ENCODE measurements at places on chromosomes 1 and 21.

GRCh38 chr1:228440761-228441500, 24.3 kb upstream of the TRIM17 start:
- DNase-seq: no peak

- DNase-seq: no peak
Measured at GRCh38 chr1:110903853-110904500, 31.0 kb downstream of the CD53 start.

- DNase-seq: no peak
Measured at GRCh38 chr1:109610609-109611307, 8.7 kb downstream of the GNAT2 start.

DNA sequence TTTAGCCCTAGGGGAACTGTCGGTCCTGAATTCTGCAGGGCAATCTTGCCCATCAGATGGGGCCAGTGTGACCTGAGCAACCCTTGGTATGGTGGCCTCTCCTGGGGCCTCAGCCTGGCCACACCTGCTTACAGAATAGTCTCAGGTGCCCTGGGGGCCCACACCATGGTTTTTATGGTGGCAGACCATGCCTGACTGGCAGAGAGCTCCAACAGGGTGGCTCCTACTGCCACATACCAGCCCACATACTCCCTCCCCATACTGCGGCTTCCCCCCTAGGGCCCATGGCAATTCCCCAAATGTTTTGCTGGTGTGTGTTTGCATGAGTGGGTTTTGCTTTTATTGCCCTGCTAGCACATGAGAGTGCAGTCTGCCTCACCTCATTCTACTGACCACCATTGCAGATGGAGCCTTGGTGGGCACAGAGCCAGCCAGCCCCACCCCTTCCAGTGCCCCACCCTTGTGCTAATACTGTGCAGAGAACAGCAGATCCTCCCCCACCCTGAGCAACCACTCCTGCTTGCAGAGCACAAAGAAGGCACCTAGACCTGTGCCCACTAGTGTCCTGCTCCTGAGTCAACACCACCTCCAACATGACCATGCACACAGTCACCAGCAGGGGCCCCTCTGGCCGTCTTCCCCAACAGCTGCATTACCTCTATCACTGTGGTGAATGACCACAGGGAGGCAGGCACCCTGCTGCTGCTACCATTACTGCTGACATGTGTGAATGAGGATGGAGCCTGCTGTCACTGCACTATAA, 86.8 kb downstream of the GDAP2 start:
- no peak for DNase-seq

DNA sequence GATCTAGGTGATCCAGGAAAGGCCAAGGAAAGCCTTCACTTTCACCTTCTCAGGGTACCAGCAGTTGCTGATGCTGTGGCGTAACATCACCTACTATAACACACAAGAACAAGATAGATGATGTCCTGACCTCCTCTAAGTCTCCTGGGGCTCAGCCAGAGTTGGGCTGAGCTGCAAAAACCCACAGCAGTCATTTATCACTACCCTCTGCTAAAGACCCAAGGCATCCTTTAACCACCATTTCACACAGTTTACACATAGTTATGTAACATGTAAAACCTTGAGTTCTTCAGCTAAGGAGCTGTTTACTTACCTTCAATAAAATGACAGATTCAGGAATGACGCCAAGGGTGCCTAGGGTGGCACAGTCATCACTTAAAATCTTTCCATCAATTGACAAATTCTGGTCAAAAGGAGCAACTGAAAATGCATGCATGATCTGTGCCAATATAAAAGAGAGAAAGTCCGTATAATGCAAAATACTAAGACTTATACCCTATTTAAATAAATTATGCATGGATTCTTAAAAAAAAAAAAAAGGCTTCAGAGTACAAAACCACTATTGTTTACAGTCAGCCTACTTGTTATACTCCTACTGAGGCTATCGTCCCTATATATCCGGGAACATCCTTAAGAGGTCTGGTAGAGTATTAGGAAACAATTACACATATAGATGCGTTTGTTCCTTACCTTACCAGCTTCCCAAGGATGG, 20.7 kb upstream of the RAP1GAP start:
- no peak for DNase-seq

- peak; percentile 73 for DNase-seq
Measured at GRCh38 chr1:204714861-204715511, 29.4 kb upstream of the LRRN2 start.

DNA sequence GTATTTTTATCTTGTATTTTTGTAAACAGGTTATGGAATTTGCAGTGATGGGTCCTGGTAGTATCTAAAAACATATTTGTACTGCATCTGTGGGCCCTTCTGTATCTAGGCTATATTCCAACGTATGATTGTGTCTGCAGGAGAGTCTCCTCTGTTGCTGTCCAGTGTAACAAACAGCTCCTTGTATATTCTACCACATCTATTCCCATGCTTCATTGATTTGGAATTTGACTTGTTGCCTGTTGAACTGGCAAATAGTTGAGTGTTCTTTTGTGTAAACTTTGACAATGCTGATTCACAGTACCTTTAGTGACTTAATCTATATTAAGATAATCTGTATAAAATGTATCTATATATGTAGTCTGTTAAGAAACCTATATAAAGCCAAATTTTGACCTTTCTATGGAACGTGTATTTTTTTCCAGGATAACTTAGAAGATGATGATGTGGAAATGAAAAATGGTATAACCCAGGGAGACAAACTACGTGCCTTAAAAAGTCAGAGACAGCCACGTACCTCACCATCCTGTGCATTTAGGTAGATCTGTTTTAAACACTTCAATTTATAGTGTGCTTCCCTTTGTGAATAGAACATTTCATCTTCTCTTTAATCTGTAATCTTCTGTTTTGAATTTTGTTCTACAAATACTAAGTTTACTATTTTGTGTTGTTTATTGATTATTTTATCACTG, 43.4 kb upstream of the GPR88 start:
- DNase-seq: no peak

DNA sequence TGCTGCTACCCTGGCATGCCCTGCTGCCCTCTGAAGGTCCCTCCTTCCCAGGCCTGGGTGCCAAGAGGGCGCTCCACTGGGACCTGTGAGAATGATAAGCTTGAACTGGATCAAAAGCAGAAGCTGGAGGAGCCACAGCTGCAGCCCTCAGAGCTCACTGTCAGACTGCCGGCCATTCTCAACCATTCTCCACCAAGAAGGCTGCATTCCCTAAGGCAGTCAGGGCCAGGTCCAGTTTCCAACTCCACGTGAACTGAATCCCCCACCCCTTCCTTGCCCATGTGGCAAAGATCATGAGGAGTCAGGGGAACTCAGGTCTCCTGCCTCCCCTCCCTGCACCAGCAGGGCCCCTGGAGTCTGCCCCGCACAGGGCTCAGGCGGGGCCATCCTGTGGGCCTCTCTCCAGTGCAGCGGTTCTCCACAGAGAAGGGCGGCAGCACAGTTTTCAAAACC, 19.5 kb downstream of the SLC1A7 start:
- no peak for DNase-seq

DNA sequence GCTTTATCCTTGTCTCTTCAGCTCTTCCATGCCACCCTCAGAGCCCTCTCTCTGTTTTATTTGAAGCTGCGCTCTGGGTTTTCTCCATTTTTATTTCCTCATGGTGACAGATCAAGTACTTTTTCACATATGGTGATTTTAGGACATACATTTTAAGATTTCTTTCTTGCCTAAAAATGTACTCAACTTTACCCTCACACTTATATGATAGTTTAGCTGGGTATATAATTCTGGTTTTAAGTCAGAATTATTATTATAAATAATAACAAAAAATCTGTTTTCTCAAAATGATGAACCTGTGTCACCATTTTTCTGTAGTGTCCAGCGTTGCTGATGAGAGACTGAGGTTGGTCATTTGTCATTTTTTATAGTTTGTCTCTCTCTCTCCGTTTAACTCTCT, 754 bp upstream of the KRTAP10-5 start:
- no peak for DNase-seq

DNA sequence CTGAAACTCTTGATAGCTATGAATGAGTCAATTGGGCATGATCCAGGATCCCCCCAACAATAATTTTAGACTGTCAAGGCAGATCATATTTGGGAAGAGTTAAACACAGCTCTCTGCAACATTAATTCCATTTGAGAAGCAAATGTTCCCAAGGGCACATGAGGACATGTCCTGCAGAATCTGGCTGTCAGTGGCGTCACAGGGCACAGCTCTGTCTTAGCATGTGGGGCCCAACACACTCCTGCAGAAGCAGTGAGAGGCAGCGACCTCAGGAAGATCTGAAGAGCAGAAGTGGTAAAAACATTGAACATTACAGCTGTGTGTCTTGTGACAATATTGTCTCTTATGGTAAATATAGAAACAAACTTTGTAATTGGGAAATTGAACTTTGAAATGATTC, 197.1 kb upstream of the PBX1 start:
- no peak for DNase-seq

- DNase-seq: no peak
Measured at GRCh38 chr21:46509741-46510502, 51.2 kb downstream of the DIP2A start.

DNA sequence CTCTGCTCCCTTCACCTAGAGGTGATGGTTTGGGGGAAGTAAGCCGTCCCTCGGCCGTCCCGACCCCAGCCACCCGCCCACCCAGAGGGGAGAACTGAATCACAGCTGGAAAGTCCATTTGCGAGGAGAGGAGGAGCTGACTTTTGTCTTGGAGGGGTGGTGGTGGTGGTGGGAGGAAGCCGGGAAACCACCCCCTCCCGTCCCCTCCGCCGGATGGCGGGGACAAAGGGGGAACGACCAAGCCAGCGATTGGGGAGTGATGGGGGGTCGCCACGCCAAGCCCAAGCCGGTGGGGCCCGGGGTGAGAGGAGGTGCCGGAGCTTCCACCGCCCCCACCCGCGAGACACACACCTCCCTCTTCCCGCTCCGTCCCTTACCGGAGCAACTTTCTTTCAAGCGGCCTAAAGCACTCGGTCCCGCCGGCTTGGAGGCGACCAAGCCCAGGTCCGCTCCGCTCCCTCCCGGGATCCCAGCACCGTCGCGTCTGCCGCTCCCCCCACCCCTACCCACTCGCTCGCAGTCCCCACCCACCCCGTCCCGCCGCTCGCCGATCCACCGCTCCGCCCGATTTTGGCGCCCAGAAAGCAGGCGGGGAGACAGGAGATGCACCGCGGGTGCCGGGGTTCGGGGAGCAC, 540 bp downstream of the ARHGEF2 start:
- DNase-seq: no peak

GRCh38 chr1:47942240-47942629, 55.0 kb downstream of the TRABD2B start:
- no peak for DNase-seq

- no peak for DNase-seq
Measured at GRCh38 chr1:93665015-93665414, 16.6 kb downstream of the BCAR3 start.

DNA sequence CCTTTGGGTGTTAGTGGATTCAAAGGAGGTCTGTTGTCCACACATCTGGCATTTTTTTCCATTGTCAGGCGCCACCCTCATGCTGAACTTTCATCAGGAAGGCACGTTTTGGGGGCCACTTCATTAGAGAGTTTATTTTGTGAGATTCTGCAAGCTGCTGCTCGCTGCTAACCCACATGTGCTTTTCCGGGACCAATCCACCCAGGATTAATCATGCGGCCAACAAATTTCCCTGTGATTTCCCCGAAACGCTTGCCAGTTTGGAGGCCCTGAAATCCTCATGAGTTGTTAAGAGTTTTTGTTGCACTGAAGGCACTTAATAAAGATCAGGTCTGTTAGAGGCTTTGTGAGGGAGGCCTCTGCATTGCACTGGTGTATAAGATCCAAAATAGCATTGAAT, 2.4 kb downstream of the PDPN start:
- DNase-seq: no peak

DNA sequence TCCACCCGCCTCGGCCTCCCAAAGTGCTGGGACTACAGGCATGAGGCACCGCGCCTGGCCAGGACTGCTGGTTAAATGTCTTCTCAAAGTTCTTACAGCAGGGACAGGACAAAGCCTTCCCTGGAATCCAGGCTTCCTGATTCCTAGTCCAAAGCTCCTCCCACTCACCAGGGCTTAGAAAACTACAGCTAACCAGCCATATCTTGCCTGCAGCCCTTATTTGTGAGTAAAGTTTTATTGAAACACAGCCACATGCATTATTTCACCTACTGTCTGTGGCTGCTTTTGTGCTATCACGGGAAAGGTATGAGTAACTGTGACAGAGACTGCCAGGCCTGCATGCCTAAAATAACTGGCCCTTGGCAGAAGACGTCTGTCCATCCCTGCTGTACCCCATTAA, 24.4 kb downstream of the TMCO4 start:
- DNase-seq: no peak

- no peak for DNase-seq
Measured at GRCh38 chr1:228500143-228500734, 13.1 kb downstream of the RNF187 start.

DNA sequence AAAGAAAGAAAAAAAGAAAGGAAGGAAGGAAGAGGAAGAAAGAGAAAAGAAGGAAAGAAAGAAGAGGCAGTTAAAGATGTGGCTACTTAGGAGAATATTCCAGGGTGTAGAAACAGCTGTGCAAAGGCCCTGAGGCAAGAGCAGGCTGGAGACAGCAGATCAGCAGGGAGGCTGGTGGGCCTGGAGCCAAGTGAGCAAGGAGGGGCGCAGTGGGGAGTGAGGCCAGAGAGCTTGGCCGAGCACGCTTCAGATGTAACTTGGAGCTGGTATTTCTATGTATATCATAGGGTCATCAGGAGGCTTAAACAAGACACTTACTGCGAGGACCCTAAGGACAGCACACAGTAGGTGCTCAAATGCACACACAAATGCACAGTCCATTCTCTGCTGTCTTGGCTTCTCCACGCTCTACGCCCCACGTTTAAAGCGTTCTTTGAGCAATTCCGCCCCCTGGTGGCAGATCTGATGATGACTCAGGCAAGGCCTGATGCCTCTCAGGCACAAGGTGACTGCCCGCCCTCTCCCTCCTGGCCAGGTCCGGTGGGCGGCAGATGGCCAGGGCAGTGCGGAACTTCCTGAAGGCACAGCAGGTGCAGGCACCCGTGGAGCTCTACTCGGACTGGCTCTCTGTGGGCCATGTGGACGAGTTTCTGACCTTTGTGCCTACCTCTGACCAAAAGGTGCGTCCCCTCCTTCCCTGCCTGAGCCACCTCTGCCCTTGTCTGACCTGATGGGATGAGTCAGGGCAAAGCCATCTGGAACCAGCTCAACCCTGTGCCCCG, 11.9 kb upstream of the PADI3 start:
- DNase-seq: peak; percentile 89

- peak; percentile 47 for DNase-seq
Measured at GRCh38 chr1:48061162-48062136, 64.3 kb upstream of the TRABD2B start.

GRCh38 chr21:41761211-41761933, 5.5 kb downstream of the RIPK4 start:
- no peak for DNase-seq

- no peak for DNase-seq
Measured at GRCh38 chr1:33966346-33967141, 102.7 kb downstream of the HMGB4 start.

- DNase-seq: no peak
Measured at GRCh38 chr1:71068325-71069240, 12.3 kb downstream of the ZRANB2 start.

GRCh38 chr1:9823693-9823942, 147 bp downstream of the CLSTN1 start:
- DNase-seq: no peak

Data from iPS DF 6.9 (cell line).